ENCODE measurements at places on chromosomes 16 and 17. TPM values are rescaled to one million over a fixed set of nuclear protein-coding genes. Genes with fewer than 3 reads are reported as not detected.

GRCh38 chr17:45951941-45952340 is 47.1 kb upstream of the STH start:
- no peak for DNase-seq

DNA sequence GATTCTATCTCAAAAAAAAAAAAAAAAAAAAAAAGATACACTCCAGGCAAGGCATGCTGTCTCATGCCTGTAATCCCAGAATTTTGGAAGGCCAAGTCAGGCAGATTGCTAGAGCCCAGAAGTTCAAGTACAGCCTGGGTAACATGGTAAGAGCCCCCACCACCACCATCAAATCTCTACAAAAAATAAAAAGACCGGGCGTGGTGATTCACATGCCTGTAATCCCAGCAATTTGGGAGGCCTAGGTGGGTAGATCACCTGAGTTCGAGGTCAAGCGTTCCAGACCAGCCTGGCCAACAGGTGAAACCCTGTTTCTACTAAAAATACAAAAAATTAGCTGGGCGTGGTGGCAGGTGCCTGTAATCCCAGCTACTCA is 1.8 kb upstream of the ACLY start:
- no peak for DNase-seq

DNA sequence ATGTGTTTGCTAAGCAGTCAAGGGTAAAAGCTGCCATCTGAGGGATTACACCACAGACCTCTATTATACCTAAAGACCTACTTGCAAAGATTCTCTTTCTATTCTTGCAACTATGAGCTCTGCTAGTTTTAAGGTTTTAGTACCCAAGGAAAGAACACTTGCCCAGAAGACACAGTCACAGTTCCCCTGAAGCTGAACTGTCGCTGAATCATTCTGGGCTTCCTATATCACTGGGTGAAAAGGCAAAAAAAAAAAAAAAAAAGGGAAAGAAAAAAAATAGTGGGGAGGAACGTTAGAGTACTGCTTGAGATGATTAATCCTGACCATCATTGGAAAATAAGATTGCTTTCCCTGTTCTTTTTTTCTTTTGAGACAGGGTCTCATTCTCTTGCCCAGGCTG is 37.9 kb downstream of the LYRM1 start:
- DNase-seq = no peak

DNA sequence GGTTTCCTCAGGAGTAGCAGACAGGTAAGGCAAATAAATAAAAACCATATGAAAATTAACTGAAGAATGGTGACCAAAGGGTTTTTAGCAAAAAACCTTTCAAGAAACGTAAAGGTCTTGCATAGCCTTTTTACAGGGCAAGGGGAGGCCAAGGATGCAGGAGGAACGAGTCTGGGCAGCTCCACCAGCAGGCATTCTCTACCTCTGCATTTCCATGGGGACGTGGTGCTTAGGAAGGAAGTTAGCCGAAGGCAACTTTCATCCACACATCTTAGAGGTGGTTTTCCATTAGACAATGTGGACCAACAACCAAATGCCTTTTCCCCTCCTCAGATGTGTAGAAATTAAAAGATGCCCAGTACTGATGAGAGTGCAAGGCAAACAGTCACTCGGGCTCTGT is 20.7 kb downstream of the TOM1L2 start:
- DNase-seq = no peak

The LGALS9B gene
- 1.2 TPM for total RNA-seq

The SMURF2 gene
- 33.8 TPM for total RNA-seq

The KRT24 gene
- not detected for total RNA-seq

The EFCAB5 gene
- total RNA-seq = 0.99 TPM

Measured in skin of body (tissue), 3 donors.